ENCODE measurements at places on chromosomes 2 and 18.

DNA sequence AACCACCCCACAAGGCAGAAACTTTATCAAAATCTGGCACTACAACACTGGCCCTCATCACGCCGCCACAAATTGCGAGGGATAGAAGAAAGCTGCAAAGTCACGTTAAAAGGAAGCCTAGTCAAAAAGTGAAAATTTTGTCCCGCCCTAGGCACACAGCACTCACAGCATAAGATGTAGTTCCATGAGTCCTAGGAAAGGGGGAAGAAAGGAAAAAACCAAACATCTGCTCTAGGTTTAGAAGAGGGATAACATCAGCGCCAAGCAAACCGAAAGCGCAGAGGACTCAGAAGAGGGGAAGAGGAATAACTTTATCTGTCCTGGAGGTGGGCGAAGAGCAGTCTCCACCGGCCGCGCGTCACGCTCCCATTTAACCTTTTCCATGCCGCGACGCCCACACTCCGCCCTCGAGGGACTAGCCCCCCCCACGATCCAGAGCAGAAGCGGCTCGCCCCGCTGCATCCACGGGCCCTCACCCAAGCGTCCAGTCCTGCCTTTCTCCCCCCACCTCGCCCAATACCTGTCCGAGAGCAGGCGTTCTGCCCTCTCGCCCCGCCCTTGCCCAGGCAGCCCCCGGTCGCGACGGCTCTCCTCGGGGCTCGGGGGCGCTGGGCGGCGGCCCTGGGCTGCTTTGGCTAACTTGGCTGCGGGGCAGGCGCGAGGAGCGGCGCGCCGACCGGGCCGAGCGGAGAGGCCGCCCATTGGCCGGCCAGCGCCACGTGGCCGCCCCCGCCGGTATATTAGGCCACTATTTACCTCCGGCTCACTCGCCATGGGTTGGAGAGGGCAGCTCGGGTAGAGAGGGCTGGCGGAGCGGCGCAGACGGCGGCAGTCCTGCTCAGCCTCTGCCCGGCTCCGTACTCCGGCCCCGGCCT is at the start of gene HOXD1:
TSS of gene HOXD1 (plus strand) at position 770 of the 875 bp plus-strand sequence. CDS start 134 bp downstream, outside the sequence.
- DNase-seq, result no peak

DNA sequence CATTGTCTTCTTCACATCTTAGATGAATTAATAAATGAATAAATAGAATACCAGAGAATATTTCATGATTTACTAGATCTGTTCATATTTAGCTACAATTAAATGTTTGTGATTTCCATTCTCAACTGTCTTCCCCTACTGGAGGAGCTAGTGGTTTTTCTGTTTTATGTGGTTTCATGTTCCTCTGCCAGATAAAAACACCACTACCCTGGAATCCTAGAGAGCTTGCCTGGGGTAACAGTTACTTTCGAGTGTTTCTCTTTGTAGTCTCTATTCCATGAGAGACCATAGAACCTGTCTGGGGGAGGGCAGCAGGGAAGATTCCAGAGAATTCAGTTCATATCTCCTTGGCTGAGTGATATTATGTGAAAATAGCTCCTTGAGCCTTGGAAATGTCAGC is 349.2 kb downstream of the INSIG2 start:
- DNase-seq, result no peak

GRCh38 chr18:5895876-5896740 is 786 bp upstream of the TMEM200C start:
- DNase-seq, result no peak

DNA sequence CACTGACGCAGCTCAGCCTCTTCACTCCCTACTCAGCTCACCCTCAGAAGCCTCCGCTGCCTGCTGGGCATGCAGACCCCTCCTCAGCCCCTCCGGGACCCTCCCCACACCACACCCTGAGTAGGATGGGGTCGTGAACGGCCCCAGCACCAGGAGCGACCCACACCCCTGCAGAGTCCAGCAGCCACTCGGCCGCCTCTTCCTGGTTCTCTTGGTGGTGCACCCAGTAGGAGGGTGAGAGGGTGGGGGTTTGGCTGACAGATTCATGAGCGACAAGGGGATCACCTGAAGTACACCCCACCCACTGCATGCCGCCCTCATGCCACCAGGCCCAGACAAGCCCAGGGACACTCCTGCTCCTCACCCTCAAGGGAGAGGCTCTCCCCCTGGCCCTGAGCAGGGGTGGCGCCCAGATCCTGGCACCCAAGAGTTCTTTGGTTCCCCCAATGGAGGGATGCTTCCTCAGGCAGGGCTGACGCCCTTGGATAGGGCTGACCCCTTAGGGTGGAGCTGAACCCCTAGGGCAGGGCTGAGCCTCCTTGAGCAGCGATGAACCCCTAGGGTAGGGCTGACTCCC is 76.6 kb upstream of the GPC1 start:
- no peak for DNase-seq

- no peak for DNase-seq
Observed at GRCh38 chr2:188364033-188364630, 72.5 kb downstream of the GULP1 start.

DNA sequence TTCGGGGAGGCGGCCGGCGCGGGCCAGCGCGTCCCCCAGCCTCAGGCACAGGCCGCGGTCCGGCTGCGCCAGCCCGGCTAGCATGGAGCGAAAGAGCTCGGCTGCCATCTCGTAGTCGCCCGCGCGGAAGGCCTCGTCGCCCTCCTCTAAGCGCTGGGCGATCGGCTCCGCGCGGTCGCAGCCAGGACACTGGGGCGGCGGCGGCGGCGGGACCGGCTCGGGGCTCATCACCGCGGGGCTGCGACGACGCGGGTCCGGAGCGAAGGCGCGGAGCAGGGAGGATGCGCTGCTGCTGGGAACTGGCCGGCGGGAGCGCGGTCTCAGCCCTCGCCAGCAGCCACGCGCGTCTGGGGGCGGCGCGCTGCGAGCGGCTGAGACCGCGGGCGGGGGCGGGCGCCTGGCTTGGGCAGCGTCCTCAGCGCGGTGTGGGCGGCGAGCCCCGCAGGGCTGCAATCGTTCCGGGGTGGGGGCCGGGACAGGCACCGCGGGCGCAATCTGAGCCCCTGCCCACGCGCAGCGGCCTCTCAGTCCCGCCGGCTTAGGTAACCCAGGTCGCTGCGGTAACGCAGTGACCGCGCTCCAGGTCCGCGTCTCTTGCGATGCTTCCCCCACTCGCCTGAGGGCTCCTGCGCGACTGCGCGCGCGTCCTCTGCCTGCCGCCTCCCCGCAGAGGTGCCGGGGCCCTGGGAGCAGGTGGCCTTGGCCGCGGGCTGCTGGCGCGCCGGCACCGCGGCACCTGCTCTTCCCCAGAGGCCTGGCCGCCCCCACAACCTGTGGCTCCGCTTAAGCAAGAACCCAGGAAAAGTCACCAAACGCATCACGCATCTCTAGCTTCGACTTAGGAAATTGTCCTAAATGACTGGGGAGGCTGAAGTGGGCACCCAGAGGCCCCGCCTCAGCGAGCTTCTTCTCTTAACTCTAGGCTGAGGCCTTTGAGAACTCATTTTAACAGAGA is at the start of gene LONRF2:
TSS of gene LONRF2 (minus strand) at position 636 of the 955 bp plus-strand sequence. CDS start at position 228, 408 bp downstream.
- peak; percentile 2 for DNase-seq

DNA sequence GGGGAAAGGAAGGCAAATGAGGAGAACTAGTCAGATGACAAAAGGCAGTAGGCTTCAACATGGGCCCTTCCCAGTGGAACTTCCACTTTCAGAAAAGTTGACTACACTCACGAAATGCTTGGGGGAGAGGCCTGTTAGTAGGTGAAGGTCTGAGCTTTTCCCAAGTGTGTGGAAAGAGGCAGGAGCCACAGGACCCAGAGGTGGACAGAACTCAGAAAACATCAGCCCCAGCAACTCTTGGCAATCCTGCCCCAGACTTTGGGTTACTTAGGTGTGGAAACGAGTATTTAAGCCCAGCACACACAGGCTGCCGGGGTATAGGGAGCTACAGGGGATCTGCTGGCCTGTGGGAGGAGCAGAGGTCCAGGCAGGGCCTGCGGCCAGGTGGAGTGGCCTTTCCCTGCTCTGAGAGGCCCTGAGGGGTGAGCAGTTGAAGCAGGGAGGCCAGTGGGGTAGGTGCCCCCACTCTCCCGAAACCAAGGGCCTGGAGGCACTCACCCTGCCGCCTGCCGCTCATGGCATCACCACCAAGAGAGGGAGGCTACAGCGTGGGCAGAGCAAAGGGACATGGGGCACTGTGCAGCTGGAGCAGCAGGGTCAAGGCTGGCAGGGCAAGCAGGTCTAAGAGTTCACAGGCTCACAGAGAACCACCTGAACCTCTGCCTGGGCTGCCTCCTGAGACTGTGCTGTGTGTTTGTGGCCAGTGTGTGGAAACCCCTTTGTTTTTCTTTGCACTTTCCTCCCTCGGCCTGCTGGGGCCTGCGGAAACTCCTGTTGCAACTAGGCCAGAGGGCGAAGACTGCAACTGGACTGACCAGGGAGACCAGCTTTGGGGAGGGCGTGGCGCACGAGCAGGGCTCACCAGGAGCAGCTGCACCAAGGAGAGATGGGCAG is 130.7 kb upstream of the SERTAD2 start:
- DNase-seq, result no peak

DNA sequence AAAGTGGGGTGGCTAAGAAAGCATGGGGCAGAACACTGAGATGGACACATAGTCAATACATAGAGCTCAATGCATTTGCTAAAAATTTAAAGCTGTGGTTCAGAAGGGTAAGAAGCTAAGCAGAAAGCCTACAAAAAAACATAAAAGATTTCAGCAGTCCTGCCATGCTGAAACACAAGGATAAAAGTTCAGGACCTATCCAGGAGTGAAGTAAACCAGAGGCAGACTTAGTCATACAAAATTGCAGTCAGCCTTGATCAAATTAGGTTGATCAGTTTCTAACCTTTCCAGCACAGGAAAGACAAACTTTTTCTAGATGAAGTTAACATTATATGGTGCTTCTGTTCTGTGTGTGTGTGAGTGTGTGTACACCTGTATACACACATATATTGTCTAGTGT is 120.8 kb upstream of the RBMS1 start:
- DNase-seq, result no peak

GRCh38 chr2:88061295-88061694 is 5.7 kb upstream of the KRCC1 start:
- no peak for DNase-seq

GRCh38 chr2:191362841-191363240 is 117.6 kb downstream of the MYO1B start:
- no peak for DNase-seq

DNA sequence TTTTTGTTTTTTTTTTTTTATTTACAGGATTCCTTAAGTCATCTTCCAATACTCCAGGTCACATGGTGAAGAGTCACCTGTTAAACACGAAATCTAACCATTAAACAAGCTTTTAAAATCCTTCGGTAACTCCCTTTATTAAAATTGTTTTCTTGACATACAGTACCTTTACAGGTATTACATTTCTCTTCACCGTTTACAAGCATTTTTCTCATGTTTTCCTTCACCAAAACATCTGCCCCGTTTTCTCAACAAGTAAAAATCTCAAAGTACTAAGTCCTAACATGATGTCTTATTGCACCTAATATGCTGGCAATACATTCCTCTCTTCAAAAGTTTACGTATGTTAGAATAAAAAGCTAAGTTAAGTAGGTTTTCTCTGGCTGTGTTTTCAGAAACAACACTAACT is 1.1 kb downstream of the PUM2 start:
- no peak for DNase-seq

- no peak for DNase-seq
Observed at GRCh38 chr2:38060236-38061018, 15.5 kb downstream of the CYP1B1 start.

- peak; percentile 90 for DNase-seq
Observed at GRCh38 chr2:28391564-28392296, 928 bp upstream of the FOSL2 start.

- no peak for DNase-seq
Observed at GRCh38 chr2:218369330-218369729, 12.7 kb downstream of the CATIP start.

GRCh38 chr18:55266981-55267380 is 307.7 kb upstream of the CCDC68 start:
- no peak for DNase-seq

Data from activated CD4-positive, alpha-beta T cell treated with anti-CD3 and anti-CD28 coated beads, Interleukin-2, amount 50 U/mL, for 48 hours (primary cell).